ENCODE measurements at places on chromosomes 5 and 9.
A peak's percentile ranks its signal among the peaks of the same experiment; 100 is the strongest.

GRCh38 chr5:130155345-130156011 lies 251.2 kb downstream of the CHSY3 start:
- no peak for DNase-seq

DNA sequence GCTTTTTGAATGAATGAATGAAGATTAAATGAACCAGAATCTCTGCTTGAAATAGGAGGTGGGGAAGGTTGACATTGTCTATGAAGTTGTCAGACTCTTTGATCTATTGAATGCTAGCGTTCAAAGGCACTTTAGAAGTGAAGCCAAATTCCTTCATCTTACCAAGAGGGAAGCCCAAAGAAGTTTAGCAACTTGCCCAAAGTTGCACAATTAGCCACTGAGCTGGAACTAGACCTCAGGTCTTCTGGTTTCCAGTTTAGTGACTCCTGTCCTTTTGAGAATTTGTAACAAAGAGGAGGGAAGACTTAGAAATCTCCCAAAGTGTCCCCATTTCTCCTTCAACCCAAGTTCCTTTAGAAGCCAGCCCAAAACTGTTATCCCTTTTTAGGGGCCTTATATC lies 20.7 kb upstream of the SLC1A3 start:
- peak; percentile 70 for DNase-seq

DNA sequence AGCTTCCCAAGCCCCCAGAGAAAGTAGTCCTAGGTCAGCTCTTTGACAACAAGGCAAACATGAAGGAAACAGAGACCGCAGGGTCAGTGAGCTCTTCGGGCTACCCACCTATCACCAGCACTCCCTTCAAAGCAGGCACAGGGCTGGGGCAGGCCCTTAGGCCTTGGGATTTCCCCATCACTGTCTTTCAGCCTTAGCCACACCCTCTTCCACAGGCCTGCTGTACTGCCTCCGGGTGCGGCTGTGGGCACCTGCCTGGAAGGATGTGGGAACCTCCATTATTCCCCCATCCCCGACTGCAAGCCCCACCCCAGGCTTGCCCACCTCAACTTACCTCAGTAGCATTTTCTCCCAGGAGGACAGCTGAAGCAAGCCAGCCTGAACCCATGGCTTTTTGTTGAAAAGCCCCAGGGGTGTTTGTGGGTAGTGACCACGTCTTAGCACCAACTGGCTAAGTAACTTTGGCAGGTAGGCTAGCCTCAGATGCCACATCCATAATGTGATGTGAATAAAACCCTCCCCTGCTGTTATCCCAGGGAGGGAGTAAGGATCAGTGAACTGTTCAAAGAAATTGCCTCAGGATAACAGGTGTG lies 100.2 kb downstream of the PIK3R1 start:
- peak; percentile 47 for DNase-seq

- DNase-seq = no peak
Observed at GRCh38 chr5:58773744-58774441, 191.0 kb downstream of the RAB3C start.

DNA sequence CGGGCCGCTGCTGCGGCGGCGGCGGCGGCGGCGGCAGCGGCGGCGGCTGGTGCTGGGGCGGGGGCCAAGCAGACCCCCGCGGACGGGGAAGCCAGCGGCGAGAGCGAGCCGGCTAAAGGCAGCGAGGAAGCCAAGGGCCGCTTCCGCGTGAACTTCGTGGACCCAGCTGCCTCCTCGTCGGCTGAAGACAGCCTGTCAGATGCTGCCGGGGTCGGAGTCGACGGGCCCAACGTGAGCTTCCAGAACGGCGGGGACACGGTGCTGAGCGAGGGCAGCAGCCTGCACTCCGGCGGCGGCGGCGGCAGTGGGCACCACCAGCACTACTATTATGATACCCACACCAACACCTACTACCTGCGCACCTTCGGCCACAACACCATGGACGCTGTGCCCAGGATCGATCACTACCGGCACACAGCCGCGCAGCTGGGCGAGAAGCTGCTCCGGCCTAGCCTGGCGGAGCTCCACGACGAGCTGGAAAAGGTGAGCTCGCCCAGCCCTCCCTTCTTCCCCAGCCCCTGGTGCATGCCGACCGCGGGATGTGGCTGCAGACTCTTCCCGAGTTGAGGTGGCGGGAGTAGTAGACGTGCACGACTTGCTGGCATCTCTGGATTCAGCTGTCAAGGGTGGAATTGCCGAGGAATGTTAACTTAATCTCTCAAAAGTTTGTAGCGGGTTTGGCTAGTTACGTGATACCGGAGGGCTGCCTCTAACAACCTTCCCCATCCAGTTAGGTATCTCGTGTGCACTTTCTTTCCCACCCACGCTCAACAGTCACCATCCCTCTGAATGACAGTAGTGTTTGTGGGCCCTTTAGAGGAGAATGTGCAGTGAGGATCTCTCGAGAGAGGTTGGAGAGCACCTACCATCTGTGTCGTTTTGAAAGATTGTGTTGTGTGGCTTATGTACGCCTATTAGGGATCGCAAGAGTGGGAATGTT lies 932 bp downstream of the SLC12A2 start:
- peak; percentile 20 for DNase-seq

- no peak for DNase-seq
Observed at GRCh38 chr9:33221568-33221884, 18.4 kb upstream of the SPINK4 start.

DNA sequence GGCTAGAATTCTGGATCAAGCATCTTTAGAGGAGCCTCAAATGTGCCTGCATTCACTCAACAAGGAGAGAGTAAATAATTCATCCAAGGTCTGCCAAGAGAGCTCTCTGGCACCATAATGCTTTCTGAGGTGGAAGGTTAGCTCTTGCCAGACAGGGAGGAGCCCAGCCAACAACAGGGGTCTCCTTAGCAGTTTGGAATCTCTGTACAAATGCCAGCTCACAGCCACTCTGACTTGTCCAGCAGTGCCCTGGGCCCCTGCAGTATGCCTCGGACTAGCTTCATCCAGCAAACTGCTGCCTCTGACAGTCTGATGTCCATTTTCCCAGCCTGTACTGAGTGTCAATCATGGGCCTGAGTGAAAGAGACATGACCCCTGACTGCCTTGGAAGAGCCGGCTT lies 127.2 kb upstream of the SLC44A1 start:
- DNase-seq = no peak

DNA sequence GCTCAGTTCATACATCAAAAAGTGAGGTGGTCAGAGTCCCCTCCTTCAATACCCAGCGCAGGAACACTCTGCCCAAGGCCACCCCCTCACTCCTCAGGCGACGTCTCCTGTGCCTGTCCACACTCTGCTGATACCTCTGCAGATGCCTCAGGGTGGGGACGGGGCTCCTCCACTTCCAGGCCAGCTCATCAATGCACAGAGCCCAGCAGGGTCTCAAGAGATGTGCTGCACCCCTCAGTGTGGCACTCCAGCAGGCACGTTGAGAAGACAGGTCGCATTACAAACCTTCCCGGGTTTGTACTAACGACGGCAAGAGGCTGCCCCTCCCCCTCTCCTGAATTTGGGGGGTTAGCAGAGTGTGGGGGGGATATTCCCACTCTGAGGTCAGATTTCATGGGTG lies 128.5 kb downstream of the ZNF354C start:
- DNase-seq = no peak

DNA sequence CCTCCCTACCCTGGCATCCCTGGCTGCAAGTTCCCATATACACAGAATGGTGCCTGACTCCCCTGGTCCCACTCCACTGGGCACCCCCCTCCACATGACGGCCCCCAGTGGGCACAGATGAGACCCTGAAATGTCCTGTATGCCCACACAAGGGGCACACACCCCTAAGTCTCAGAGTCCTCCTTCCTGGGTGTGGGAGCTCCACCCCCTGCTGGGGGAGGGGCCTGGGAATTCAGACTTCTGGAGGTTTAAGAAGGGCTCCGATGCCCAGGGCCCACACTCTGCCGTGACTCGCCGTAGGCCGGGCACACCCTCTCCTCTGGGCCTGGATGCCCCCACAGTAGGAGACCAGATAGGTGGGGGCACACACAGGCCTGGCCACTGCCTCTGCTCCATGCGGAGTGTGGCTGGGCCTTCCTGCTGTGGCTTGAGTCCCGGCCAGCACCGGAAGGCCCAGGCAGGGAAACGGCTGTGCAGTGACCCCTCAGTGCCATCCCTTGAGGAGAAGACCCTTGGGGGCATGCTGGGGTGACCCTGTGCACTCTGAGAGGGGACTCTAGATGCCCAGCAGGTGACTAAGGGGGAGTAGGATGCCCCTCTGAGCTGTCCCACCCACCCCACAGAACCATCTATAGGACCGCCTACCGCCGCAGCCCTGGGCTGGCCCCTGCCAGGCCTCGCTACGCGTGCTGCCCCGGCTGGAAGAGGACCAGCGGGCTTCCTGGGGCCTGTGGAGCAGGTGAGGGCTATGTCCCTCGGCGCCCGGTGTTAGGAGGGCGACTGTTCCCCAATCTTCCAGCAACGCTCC lies 6.5 kb downstream of the EGFL7 start:
- DNase-seq = no peak

- DNase-seq = no peak
Observed at GRCh38 chr9:99878651-99879050, 27.8 kb upstream of the STX17 start.

- DNase-seq = no peak
Observed at GRCh38 chr5:51027271-51027670, 356.0 kb upstream of the ISL1 start.

DNA sequence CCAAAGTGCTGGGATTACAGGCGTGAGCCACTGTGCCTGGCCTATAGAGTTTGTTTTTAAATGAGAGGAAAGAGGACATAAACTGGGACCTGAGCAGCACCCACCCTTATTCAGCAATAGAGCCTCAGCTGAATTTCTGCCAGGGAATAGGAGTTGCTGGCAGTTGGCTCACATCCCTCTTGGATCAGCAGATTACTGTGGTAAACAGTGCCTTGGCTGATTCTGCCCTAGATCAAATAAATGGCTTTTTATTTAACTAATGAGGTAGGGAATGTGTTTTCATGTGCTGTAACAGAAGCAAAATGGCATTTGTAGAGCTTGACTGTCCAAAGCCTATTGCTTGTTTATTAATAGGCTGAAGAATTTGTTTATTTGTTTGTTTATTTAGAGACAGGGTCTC lies 2.1 kb downstream of the ARHGEF37 start:
- no peak for DNase-seq

DNA sequence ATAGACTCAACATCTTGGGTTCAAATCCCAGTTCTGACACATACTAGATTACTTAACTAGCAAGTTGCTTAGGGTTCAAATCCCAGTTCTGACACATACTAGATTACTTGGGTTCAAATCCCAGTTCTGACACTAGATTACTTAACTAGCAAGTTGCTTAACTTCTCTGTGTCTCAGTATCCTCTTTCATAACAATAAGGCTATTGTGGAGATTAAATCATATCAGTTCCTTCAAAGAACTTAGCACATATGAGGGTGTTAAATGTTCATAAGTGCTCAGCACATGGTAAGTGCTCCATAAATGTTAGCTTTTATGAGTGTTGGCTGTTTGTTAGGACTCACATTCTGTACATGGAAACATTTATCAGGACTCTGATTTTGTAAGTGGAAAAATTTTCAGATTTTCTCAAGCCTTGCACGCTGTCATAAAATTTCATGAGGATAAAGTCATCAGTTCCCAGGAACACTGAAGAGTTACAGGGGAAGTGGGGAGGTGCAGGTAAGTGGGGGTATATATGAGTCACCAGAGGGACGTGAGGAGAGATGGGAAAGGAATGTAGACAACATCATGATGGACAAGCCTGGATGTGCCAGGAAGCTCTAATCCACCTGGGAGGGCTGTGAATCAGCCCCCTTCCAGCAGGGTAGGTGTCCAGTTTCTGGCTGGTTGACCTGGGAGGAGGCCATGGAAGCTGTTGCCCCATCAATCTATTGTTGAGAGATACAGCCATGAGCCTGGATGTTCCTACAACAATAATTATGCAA lies 532.2 kb upstream of the WWC1 start:
- peak; percentile 52 for DNase-seq

DNA sequence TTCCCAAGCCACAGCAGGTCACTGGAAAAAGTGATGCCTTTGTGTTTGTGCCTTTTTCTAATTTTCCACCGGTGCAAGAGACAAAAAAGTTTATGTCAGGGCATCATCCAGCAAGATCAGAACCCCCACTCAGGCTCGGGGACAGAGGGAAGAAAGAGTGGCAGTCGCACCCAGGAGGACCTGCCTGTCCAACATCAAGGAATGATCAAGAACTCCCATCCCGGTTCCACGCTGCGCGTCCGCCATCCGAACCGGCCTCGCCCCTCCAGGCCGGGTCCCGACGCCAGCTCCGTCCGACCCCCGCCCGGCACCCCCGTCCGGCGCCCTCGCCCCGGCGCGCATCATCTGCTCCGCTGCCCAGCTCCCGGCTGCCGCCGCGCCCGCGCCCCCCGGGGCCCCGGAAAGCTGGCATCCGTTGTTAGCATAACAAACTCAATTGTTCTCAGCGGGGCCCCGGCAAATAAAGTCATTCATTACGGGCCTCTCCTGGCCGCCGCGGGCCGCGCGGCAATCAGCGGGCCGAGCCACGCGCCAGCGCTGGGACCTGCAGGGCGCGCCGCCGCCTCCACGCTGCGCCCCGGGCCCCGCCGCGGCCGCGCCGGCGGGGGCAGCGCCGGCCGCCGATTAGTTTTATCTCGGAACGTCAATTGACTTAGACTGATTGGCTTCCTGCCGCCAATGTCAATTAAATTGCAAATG lies 48.1 kb downstream of the PAX5 start:
- DNase-seq = no peak

- DNase-seq = no peak
Observed at GRCh38 chr5:144089401-144090021, 80.9 kb downstream of the YIPF5 start.

GRCh38 chr5:2538169-2538568 lies 213.3 kb downstream of the IRX2 start:
- no peak for DNase-seq

GRCh38 chr9:106980551-106981101 lies 117.7 kb downstream of the ZNF462 start:
- no peak for DNase-seq

GRCh38 chr9:130299785-130300615 lies 34.4 kb downstream of the HMCN2 start:
- DNase-seq = no peak

GRCh38 chr9:98784831-98785806 lies 11.2 kb downstream of the ANKS6 start:
- no peak for DNase-seq

DNA sequence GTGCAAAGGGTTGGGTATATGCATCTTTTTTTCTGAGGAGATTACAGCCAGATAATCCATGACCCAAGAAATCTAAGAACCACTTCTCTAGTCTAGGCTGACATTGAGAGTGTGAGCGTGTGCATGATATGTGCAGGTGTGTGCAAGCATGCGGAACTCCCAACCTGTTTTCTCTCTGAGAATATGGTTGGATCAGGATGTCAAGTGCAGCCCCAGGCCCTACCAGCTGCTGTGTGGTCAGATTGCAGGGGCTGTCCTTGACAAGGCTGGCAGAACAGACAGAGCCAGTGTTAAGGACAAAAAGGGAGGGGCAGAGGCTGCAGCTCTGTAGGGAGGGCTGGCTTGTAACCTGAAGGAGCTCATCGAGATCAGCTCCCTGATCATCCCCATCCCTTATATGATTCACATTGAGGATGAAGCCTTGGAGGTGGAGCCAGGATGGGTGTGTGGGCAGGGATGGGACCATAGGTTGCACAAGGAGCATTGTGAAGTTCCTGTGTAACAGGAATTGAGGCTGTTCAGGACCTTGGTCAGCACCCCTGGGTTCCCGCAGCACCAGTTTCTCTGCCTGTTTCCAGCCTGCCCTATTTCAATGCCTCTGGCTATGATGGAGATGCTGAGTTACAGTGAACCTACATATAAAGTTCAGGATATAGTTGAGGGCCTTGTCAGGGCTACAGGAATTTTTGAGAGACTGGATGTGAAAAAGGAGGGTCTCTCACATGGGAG lies 52.6 kb upstream of the ARAP3 start:
- DNase-seq = peak; percentile 35

All from inflammatory macrophage treated with lipopolysaccharide for 4 hours (primary cell).